Upper lobe of right lung (tissue), 1 donor: ENCODE measurements at places on chromosomes 1 and 21. TPM values are rescaled to one million over a fixed set of nuclear protein-coding genes. Genes with fewer than 3 reads are reported as not detected.

The TMEM82 gene
- not detected for total RNA-seq

GRCh38 chr1:54950369-54951163, 29.9 kb upstream of the TMEM61 start:
- H3K4me1 ChIP-seq = peaks cover 3% of the 10 kb centered on the region
- H3K27ac ChIP-seq = no peak overlapping the region
- H3K27me3 ChIP-seq = no peaks in the 10 kb centered on the region
- H3K36me3 ChIP-seq = no peaks in the 10 kb centered on the region

DNA sequence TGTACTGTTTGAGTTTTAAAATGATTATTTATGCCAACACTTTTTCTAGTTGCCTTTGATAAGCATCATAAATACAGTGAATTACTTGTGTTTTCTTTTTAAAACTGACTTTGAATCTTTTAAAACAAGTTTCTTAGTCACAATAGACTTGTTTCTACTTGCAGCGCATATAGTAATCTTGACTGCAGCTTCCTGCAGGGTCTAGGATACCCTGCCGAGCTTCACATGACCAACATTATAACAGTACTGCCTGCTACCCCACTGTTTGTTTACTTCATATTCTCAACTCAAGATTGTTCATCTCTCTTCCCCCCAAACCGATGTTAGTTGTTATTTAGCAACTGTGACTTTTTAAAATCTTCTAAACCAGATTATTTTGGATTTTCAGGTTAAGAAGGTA, 751.3 kb upstream of the NEGR1 start:
- DNase-seq = no peak
- no peaks in the 10 kb centered on the region for H3K4me1 ChIP-seq
- H3K27ac ChIP-seq = no peak overlapping the region
- no peaks in the 10 kb centered on the region for H3K27me3 ChIP-seq
- H3K36me3 ChIP-seq = no peaks in the 10 kb centered on the region

- no peak overlapping the region for H3K4me3 ChIP-seq
- H3K36me3 ChIP-seq = no peaks in the 10 kb centered on the region
- H3K4me1 ChIP-seq = peaks cover 6% of the 10 kb centered on the region
- H3K27ac ChIP-seq = no peak overlapping the region
- DNase-seq = no peak
Measured at GRCh38 chr1:15344800-15345704, 64.6 kb upstream of the EFHD2 start.

The NCF2 gene
- total RNA-seq = 144 TPM

GRCh38 chr1:102535829-102536505, 539.2 kb upstream of the OLFM3 start:
- H3K4me3 ChIP-seq = no peak overlapping the region
- no peaks in the 10 kb centered on the region for H3K4me1 ChIP-seq
- no peaks in the 10 kb centered on the region for H3K27me3 ChIP-seq

The SAMSN1 gene
- total RNA-seq = 18.2 TPM

The RASSF5 gene
- total RNA-seq = 37.6 TPM

GRCh38 chr1:229696385-229696784, 70.3 kb downstream of the URB2 start:
- H3K36me3 ChIP-seq = no peaks in the 10 kb centered on the region
- no peaks in the 10 kb centered on the region for H3K27me3 ChIP-seq
- no peak overlapping the region for H3K4me3 ChIP-seq
- no peaks in the 10 kb centered on the region for H3K4me1 ChIP-seq
- no peak overlapping the region for H3K27ac ChIP-seq
- no peak for DNase-seq

The TNFRSF9 gene
- 0.49 TPM for total RNA-seq

DNA sequence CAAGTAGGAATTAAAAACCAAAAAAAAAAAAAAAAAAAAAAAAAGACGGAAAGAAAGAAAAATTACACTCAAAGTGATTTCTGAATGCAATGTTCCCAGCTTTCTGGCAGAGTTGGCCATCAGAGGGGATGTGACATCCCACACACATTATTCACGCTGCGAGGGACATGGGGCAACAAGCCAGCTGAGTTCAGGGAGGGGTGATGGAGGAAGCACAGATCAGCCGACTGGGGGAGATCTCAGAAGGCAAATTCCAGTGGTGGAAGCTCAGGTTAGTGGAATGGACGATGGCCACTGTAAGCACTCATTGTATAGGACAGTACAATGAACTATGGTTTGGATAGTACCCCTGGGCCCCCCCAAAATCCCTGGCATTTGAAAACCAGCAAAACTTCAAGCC, 311.9 kb downstream of the PCP4 start:
- H3K36me3 ChIP-seq = no peaks in the 10 kb centered on the region
- peaks cover 5% of the 10 kb centered on the region for H3K27me3 ChIP-seq
- DNase-seq = no peak
- no peak overlapping the region for H3K4me3 ChIP-seq

The BPNT1 gene
- total RNA-seq = 23.2 TPM

The ABL2 gene
- total RNA-seq = 32.7 TPM

DNA sequence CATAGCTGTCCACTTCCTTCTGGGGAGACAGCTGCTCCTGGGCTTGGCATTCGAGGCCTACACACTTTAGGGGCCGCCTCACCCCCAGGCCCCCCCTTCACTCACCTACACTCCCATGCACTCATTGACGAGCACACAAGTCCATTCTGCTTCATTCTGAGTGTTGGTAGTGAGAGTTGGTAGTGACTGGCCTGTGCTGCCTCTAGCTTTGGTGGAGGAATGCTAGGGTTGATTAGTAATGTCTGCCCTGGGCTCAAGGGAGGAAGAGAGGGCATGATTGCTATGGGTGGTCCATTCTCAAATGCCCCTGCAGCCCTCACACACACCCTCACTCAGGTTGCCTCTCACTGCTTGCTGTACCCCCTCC, 30.4 kb downstream of the TRIM11 start:
- H3K36me3 ChIP-seq = no peaks in the 10 kb centered on the region
- H3K4me1 ChIP-seq = no peaks in the 10 kb centered on the region
- H3K4me3 ChIP-seq = no peak overlapping the region
- H3K27ac ChIP-seq = no peak overlapping the region

The KCNA10 gene
- not detected for total RNA-seq

GRCh38 chr1:7752512-7753417, 18.3 kb upstream of the VAMP3 start:
- H3K36me3 ChIP-seq = no peaks in the 10 kb centered on the region
- H3K4me3 ChIP-seq = peak overlapping the region; percentile 27
- no peak for DNase-seq
- H3K27ac ChIP-seq = peak overlapping the region; percentile 2
- no peaks in the 10 kb centered on the region for H3K27me3 ChIP-seq
- H3K4me1 ChIP-seq = peaks cover 16% of the 10 kb centered on the region

DNA sequence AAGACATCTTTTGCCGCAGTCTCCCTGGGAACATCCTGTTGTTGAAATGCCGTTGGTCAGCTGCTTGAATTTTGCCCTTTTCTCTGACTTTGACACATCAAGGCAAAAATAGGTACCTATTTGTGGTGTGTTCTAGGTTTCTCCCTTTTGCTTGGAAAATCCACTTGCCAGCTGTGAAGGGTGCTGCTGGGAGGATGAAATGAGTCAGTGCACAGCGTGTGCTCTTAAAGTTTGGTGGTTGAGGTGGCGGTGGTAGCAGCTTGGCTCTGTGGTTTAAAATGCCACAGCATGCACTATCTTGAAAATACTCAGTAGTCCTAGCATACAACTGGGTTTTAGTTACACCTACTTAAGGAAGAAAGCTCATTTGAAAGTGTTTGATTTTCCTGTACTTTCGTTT, 183.8 kb downstream of the DHRS3 start:
- H3K36me3 ChIP-seq = no peaks in the 10 kb centered on the region
- H3K27me3 ChIP-seq = no peaks in the 10 kb centered on the region
- H3K4me3 ChIP-seq = no peak overlapping the region
- H3K4me1 ChIP-seq = peaks cover 59% of the 10 kb centered on the region
- no peak for DNase-seq
- H3K27ac ChIP-seq = peak overlapping the region; percentile 45

GRCh38 chr1:84436876-84437655, 38.8 kb downstream of the DNASE2B start:
- no peaks in the 10 kb centered on the region for H3K36me3 ChIP-seq
- peaks cover 6% of the 10 kb centered on the region for H3K4me1 ChIP-seq
- no peaks in the 10 kb centered on the region for H3K27me3 ChIP-seq

The KDF1 gene
- total RNA-seq = 10.5 TPM

The AMY1B gene
- total RNA-seq = 4.1 TPM

The GFI1 gene
- total RNA-seq = 5.4 TPM

The MIER1 gene
- total RNA-seq = 43.8 TPM

- H3K36me3 ChIP-seq = no peaks in the 10 kb centered on the region
- peak overlapping the region; percentile 70 for H3K27ac ChIP-seq
- no peaks in the 10 kb centered on the region for H3K27me3 ChIP-seq
- no peak for DNase-seq
- no peak overlapping the region for H3K4me3 ChIP-seq
Measured at GRCh38 chr1:21938732-21939538, 1.8 kb upstream of the HSPG2 start.
